Activated gamma-delta T cell treated with Interleukin-2 at 50 U/mL for 16 hours (primary cell): ENCODE measurements at places on chromosomes 2 and 18.

- DNase-seq, result no peak
Observed at GRCh38 chr2:166128156-166128505, 311 bp upstream of the SCN1A start.

DNA sequence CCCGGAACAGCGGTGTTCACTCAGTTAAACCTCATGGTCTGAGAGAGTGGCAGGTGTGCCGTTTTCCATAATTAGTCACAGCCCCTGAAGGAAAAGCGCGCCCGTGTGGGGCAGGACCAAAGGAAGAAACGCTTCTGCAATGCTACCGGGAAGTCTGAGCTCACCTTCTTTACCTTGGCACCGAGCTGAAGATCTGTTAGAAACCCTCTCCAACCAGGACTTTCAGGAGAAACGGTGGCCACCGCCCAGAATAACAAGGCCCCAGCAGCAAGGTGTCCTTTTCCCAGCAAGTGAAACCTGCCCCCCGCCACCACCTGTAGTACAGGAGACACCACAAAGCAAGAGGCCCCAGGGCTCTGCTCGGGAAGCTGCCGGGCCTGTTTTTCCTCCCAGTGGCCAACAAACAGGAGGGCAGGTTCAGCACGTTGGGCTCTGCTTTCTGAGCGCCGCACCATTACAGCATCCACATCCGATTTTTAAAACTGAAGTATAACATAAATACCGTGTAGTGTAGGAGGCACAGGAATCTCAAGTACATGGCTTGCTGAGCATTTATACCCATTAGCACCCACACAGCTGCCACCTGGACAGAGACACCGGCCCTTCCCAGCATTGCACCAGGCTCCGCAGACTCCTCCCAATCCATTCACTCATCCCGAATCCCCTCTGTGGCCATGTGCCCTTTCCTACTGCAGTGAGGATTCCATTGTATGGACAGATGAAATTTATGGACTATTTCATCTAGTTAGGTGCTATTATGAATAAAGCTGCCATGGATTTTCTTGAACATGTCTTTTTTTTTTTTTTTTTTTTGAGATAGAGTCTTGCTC is 121.8 kb upstream of the RIOK3 start:
- DNase-seq, result no peak

DNA sequence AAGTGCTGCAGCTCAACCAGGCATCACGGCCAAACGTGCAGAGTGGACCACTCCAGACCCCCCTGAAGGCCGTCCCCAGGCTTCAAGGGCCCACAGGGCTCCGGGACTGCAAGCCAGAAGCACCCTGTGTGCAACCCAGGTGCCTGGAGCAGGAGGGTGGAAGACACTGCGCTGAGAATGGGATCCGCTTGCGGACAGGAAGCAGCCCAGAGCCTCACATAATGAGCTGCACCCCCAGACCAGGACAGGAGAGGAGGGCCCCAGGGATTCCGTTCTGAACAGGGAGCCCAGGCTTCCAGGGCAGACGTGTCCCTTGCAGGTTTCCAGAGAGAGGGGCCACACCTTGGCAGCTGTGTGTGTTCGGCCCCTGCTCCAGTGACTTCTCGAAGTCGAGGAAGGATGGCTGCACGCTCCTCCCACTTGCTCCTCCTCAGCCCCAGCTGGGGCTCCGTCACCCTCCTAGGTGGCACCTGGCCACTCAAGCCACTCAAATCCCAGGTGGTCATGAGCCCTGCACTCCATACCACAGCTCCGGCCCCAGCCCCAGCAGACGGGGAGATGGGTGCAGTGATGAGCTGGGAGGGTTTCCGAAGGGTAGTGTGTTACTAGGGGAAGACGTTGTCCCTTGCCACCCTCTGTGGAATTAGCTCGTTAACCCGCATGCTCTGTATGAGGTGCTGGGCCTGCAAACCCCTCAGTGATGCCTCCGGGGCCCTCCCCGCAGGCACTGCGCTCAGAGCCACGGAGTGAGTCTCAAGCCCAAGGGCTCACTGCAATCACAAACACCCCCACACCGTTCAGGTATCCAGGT is 79.2 kb downstream of the NDUFA10 start:
- DNase-seq, result no peak

DNA sequence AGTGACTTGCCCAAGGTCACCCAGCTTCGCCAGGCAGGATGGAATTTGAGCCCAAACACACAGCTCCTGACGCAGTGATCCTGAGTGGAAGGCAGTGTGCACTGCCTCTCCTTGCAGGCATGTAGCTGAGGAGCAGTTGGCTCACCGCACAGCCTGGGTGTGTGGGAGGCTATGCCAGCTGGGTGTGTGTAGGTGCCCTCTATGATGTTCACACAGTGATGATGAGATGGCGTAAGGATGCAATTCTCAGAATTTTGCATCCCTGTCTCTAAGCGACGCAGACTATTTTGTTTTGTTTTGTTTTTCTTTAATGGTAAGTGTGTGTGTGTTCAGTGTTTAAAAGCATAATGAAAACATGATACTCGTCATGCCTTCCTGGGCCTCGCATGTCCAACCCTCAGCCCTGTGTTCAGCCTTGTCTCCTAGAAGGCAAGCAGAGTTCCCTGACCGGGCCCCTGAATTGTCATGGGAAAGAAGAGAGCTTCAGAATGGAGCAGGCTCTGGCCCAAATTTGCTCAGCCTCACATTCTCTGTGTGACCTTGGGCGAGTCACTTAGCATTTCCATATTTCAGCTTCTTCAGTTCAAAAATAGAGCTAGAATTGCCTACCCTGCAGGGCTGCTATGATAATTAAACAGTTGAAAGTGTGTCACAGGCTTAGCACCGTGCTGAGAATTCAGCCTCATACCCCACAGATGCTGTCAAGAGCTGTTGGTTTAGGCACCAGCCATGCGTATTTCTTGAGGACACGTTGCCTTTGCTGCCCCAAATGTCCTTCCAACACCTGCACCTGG is 603.6 kb upstream of the RAB6C start:
- no peak for DNase-seq

DNA sequence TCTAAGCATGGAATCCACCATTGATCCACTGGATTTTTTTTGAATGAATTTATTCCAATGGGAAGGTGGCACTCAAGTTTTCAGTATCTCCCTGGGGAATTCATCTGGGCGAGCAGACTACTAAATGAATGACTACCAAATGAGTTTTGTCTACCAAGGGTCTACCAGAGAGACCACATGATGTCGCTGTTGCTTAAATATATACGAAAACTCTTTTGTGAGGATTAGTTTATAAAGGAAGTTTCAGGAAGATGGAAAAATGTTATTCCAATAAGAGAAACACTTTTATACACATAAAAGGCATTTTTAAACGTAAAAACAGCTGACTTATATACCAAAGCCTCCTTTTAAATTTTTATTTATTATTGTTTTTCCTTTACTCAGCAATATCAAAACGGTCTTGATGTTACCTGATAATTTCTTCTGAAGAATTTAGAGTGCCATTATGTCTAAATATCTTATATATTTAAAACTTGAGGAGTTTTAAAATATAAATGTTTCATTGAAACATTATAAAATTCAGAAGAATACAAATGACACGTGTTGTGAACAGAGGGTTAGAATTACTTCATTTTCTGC is 139.7 kb downstream of the HRH4 start:
- no peak for DNase-seq

- no peak for DNase-seq
Observed at GRCh38 chr18:72460210-72460680, 83.9 kb downstream of the CBLN2 start.

GRCh38 chr2:10518470-10519393 is 70.6 kb upstream of the ODC1 start:
- no peak for DNase-seq

DNA sequence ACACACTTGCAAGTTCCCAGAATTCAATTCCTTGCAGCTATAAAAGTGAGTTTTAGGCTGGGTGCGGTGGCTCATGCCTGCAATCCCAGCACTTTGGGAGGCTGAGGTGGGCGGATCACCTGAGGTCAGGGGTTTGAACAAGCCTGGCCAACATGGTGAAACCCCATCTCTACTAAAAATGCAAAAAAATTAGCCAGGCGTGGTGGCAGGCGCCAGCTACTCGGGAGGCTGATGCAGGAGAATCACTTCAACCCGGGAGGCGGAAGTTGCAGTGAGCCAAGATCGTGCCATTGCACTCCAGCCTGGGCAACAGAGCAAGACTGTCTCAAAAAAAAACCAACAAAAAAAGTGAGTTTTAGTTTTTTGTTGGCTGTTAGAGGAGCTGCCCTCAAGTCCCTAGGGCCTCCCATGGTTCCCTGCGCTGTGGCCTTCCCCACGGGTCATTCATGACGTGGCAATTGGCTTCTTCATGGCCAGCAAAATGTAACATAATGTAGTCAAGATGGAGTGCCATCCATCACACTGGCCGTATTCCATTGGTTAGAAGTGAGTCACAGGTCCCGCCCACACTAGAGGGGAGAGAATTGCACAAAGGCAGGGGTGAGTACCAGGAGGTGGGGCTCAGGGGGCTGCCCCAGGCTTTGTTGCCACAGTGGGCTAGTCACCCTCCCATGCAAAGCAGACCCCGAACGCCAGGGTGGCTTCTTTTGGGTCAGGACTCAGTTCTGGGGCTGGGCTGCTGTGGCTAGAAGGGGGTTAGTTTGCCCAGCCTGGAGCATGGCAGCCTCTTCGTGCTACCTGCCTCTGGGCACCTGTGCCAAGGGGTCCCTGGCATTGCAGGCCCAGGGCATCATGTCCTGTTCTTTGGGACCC is 37.7 kb upstream of the INHBB start:
- DNase-seq, result no peak

DNA sequence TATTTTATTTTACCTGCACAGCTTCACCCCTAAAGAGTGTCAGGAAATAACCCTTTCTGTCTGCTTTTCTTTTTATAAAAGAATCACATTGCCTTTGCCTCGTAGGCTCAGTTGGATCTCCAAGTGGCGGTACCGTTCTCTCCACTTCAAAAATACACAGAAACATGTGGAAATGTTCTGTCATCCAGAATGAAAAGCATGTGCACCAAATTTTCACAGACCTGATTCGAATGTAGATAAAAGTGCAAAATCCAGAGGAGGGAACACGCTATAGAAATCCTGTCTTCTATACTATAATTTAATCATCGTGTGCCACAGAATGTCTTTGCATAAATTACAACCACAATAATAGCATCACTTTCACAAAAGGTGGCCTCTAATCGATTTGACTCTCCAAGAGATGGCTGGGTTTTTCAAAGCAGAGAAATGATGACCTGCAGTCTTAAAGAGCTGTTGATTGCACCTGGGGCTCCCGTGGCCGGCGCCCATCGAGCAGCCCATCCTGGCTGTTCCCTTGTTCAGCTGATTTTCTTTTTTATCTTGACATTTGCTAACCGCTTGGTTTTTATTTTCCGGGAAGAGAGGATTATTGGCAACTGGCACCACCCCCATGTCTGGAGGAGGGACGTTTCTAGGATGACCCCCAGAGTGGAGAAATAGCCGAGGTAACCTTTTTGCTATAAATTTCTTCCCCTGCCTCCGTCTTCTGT is 290.2 kb downstream of the SOX11 start:
- DNase-seq, result no peak

DNA sequence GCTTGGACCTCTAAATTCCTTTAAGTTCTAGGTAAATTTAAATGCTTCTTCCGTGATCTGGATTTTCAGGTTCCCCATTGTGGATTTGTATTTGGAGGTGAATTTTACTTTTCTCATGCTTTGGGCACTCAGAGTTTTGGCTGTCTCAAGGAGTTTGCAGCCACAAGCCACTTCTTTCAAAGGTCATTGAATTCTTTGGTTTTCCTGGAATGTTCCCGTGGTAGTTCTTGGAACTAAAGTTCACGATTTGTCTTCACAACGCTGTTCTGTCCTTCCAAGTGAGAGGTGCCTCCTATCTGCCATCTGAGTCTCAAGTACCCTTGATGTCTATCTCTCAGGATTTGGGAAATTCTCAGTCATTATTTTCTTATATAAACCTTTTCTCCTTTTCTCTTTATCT is 1438.7 kb upstream of the ZEB2 start:
- DNase-seq, result no peak

DNA sequence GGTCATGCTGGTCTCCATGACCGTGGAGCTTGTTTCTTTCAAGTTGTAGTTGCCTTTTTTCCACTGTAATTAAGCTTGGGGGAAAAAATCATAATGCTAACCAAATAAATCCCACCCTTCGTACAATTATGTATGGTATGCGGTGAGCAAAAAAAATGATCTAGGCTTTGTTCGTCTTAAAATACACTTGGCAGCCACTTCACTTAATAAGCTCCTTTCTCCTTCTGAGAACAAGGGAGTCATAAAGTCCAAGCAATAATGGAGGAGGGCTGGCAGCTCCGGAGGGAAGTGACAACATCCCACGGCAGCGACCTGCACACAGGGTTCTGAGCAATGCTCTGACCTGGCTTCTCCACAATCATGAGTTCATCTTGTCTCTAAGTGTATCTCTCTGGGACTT is 91.2 kb upstream of the KLHL29 start:
- no peak for DNase-seq

- no peak for DNase-seq
Observed at GRCh38 chr2:55001716-55002115, 48.5 kb downstream of the RTN4 start.

GRCh38 chr2:238450440-238450861 is 23.7 kb downstream of the ASB1 start:
- no peak for DNase-seq

- DNase-seq, result no peak
Observed at GRCh38 chr2:175620106-175620505, 382.0 kb downstream of the LNPK start.

DNA sequence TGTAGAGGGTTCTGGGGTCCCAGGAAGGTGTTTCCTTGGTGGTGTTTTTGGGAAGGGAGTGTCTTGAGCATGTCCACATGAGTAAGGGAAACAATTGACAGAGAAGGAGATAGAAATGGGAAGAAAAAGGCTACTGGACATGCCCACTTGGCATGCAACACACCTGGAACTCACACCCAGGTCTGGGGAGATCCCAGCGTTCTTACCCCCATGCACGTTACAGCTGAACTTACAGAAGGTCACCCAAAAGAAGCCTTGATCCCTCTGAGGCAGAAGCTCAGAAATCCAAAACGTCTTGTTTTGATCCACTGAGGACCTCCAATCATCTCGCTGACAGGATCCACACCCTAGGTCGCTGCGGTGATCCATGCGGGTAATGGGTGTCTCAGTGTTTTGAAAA is 142.0 kb downstream of the ZNF516 start:
- no peak for DNase-seq

- DNase-seq, result no peak
Observed at GRCh38 chr2:12326449-12327190, 390.1 kb upstream of the TRIB2 start.

GRCh38 chr2:161141033-161141432 is 19.2 kb upstream of the TANK start:
- no peak for DNase-seq

DNA sequence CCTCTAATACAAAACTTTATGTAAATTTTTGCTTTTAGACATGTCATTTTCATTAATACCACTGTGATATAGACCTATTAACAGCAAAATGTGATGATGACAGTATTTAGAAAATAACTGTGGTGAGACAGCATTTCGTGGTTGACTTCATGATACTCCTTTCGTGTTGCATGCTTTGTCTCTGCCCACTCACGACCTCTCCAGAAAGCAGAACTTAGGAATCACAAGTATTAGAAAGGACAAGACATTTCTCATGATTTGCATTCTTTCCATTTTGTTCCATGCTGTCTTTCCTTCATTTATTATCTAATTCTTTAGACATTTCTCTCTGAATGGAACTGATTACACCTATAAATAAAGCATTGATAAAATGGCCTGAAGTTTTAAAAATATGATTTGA is 85.2 kb upstream of the POU3F3 start:
- no peak for DNase-seq

- DNase-seq, result no peak
Observed at GRCh38 chr2:105794926-105795574, 50.3 kb downstream of the NCK2 start.

GRCh38 chr2:176239031-176239430 is 30.2 kb upstream of the MTX2 start:
- no peak for DNase-seq
